ENCODE measurements at places on chromosomes 11 and 22.

DNA sequence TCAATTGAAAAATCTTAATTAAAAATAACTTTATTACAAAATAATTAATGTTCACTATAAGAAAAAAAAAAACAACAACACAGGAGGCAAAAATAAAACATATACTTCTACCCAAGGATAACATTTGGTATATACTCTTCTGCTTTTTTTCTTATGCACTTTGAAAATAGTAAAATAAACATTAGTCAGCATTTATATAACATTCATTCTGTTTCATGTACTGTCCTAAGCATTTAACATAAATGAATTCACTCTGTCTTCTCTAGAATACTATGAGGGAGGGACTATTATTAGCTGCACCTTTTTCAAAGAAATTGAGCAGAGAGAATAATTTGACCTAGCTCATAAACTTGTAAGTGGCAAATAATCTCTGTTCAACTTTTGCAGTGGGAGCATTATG, 48.3 kb upstream of the CCDC34 start:
- DNase-seq: no peak

DNA sequence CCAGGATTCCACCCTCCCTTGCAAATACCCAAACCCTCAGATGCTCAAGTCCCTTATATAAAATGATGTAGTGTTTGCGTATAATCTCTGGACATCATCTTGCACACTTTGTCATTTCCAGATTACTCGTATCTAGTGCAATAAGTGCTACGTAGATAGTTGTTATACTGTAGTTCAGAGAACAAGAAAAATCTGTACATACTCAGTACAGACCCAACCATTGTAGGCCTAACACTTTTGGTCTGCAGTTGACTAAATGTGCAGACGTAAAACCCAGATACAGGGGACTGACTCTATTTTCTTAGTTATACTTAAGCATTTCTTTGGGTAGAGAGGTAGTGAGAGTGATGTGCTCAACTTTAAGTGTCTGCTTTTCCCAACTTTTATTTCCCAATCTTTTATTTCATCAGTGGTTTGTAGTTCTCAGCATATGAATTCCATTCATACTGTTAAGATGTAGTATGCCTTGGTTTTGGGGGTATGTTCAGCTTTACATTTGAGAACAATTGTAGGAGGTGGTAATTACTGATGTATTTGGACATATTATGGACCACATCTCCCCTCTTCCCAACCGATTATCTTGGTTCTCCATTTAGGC, 43.9 kb downstream of the DDX6 start:
- no peak for DNase-seq

DNA sequence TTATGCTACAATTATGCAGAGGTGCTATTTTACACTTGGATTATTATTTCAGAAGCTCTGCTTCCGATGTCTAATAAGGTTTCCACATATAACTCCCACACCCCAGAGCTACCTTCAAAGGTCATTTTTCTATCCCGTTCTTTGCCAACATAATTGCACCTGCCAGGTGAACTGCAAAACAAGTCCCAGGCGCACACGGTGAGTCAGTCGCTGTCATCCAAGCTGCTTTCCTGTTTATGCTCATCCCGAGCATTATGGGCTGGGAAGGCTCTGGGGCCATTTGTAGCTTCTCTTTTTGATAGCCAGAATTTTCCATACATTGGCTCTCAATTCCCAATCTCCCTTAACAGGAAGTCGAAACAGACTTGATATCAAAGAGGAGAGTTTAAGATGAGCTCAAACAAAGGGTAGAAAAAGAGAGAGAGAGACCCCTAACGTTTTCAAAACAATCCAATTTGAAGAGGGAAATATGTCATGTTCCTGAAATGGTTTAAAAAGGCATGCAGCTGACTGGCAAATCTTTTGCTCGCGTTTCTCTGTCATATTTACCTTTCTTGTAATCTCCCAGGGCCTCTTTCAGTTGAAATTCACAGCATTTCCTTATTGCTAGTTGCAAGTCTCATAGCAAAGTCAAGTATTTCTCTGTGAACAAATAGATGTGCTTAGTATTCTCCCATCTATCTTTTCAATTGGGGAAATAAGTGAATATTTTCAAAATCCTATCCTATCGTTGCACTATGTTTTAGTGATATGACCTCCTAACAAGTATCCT, 815.9 kb downstream of the KCNA4 start:
- DNase-seq: no peak

DNA sequence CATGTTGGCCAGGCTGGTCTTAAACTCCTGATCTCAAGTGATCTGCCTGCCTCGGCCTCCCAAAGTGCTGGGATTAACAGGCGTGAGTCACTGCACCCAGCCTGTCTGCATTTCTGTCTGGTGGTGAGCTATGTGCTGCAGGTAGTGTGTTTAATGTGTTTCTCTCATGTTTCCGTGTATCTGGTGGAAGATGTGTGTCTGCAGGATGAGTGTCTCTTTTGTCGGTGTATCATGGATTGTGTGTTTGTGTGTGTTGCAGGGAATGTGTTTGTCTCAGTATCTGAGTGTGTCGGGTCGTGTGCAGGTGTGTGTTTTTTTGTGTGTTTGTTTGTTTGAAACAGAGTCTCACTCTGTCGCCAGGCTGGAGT, 16.1 kb downstream of the SCARF2 start:
- DNase-seq: no peak

GRCh38 chr11:10622957-10623791, 54.7 kb upstream of the LYVE1 start:
- DNase-seq: peak; percentile 96

DNA sequence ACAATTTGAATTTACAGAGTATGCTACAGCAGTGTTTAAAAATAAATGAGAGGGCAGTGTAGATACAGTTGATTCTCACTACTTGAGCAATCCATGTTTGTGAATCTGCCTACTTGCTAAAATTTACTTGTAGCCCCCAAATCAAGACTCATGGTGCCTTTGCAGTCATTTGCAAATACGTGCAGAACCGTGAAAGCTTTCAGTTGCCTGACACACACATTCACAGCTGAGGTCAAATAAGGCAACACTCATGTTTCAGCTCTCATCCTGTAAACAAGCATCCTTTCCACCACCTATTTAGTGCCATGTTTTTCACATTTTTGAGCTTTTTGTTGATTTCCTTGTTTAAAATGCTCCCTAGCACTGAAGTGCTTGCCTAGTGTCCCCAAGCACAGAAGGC, 32.5 kb upstream of the RASL10A start:
- DNase-seq: no peak

- no peak for DNase-seq
Measured at GRCh38 chr11:129295746-129296145, 79.9 kb upstream of the BARX2 start.

DNA sequence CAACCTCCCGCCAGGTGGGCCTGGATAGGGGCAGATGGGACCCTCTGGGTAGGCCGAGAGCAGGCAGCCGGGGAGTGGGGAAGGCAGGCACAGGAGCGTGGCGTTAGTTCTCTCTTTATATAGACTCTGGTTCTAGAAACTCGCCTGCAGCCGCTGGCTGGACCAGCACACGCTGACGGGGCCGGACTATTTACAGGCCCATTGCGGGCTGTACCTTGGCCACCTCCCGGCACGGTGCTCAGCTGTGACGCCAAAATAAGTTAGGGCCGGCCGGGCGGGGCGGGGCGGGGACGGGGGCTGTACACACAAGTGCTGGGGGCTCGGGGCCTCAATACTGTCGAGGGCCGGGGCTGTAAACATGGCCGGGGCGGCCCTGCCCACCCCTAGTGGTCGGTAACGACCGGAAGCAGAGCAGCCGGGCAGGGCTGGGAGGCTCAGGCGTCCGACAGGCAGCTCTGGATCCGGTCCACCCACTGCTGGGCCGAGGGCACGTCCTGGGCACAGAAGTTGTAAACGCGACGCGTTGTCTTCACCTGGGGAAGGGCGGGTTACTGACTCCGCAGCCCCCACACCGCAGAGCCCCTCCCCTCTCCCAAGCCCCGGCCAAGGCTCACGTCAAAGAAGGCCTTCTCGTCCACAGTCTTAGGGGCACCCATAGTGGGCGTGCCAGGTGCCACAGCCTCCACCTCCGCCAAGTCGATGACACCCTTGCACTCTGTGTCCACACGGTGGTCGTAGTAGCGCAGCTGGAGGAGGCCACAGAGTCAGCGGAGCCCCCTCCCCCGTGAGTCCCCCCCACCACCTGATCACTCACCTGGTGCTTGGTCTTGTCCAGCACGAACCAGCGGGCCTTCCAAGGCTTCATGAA, 27.9 kb downstream of the SBF1 start:
- no peak for DNase-seq

DNA sequence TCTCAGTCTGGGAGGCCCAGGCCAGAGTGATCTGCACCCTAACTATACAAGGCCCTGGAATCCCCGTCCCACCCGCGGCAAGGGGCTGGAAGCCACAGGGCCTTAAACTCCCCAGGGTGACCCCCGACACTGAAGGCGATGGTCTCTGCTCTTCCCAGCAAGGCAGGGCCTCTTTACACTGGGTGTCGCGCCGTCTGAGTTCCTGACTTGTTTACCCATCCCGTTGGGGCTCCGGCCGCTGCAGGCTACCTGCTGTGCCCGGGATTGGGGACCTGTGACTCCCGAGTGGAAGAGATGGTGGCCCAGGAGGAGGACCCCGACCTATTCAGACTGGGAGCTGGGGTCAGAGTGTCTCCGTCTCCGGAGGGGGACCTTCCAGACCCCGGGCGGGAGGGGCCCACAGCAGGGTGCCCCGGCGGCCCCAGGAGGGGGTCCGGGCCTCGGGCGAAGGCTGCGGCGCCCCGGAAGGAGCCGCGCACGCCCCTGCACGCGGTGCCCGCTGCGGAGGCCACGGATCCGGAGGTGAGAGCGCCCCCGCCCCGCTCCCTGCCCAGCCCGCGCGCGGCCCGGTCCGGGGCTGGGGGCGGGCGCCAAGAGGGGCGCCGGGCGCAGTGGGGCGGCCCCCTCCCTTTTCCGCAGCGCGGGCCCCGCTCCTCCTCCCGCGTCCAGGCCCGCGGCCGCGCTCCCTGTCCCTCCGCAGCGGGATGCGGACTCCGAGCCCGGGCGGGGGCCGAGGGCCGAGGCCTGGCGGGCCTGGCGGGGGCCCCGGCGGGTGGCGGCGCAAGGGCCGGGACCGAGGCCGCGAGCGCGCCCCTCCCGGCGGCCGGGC, 560 bp upstream of the MPPED1 start:
- DNase-seq: no peak

- no peak for DNase-seq
Measured at GRCh38 chr11:2827256-2827655, 58.3 kb downstream of the CDKN1C start.

GRCh38 chr11:75355051-75355450, 3.6 kb upstream of the ARRB1 start:
- no peak for DNase-seq

- no peak for DNase-seq
Measured at GRCh38 chr11:45670386-45671135, 5.1 kb upstream of the CHST1 start.

DNA sequence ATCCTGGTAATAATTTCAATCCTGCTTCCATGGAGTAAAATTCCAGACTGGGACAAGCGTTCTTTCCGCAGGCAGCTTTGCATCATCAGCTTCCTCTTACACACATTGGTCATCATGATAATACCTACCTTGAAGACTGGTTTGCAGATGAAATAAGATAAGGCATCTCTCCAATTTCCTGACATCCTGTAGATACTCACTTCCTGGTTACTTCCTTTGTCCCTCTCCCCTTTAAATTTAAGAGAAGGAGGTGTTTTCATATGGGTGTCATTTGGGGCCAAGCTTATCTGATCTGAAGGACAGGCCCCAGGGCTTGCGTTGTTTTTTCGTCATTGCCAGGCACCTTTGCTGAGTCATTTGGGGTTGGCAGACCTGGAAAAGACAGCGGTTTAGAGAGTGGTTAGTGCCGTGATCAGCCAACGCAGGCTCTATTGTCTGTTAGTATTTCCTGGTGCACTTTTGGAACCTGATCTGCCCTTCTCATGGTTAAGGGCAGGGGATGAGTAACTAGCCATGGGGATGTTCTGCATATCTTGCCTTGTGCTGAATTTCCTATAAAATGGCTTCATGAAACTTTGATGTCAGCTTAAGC, 24.1 kb downstream of the GRAMD1B start:
- DNase-seq: peak; percentile 70

- DNase-seq: no peak
Measured at GRCh38 chr22:49269928-49270327, 557.7 kb downstream of the BRD1 start.

GRCh38 chr22:36510966-36511881, 4.4 kb upstream of the FOXRED2 start:
- peak; percentile 64 for DNase-seq

- peak; percentile 28 for DNase-seq
Measured at GRCh38 chr11:12043959-12044791, 35.7 kb upstream of the DKK3 start.

Data from MV-4-11 (cell line).